Stimulated activated CD8-positive, alpha-beta memory T cell treated with anti-CD3 and anti-CD28 coated beads, Interleukin-15, amount 100 ng/mL, for 4 hours (primary cell): ENCODE measurements at places on chromosomes 3 and 15.

GRCh38 chr3:104604326-104605010 is 762.2 kb upstream of the ALCAM start:
- DNase-seq: no peak

DNA sequence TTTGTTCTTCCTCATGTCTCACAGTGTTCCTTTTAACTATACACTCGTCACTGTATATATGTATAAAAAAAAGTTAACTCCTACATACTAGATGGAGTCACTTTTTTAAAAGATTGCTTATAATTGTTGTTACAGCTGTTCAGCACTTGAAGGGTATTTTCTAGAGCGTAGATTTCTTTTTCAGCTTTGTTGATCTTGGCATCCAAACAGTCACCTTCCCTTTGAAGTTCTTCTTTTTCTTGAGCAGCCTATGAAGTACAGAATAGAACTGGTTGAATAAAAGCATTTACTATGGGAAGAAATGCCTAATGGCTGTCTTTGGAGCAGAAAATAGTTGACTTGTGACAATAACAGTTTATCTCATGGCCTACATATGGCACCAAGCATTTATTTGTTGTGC is 17.8 kb downstream of the TTC14 start:
- DNase-seq: no peak

DNA sequence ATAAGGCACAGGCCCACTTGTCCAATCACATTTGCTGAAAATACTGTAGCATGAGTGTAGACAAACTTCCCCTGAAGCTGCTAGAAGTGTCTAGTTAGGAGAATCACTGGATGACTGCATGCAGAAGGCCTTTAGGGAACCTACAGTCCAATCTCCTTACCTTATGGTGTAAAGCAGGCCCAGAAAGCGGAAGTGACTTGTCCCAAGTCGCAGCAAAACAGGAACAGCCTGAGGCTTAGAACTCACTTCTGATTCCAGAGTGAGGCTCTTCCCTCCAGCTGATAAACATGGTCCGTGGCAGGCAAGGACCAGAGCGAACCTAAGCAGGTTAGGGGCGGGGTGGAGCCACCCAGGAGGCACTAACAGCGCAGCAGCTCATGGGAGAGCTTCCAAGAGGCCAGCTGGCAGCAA is 2.5 kb downstream of the GRAMD2A start:
- DNase-seq: no peak

GRCh38 chr3:135503065-135503759 is 462.3 kb upstream of the PPP2R3A start:
- no peak for DNase-seq

- DNase-seq: no peak
Observed at GRCh38 chr15:59819092-59819491, 130.0 kb upstream of the BNIP2 start.

DNA sequence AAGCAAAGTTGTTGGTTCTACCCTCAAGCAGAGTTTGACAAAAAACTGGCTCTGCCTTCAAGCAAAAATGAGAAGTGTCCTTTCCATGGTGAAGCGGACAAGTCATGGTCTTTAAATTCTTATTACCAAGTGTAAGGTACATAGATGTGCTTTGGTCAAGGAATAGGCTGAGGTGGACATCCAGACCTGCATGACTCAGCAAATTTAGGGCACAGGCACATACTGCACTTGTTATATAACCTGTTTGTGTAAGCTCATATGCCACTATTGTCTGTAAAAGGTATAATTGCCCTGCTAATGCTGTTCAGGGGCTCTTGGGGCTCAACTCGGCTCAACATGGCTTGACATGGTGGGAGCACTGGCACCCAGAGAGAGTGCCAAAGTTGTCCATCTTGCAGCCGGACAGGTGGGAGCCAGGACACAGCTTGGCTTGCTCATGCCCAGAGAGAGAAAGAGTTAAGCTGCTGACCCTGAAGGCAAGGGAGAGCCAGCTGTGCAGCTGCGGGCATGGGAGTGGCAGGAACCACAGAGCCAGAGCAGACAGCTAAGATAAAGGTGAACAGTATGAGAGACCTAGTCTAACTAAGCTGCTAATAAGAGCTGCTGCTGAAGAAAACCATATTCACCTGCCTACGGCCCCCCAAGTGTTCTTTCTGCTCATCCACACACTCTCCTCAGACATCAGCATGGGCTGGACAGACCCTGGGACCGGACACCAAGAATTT is 17.7 kb downstream of the MCCC1 start:
- DNase-seq: no peak

GRCh38 chr3:97815149-97815917 is 6.5 kb upstream of the CRYBG3 start:
- DNase-seq: peak; percentile 4

DNA sequence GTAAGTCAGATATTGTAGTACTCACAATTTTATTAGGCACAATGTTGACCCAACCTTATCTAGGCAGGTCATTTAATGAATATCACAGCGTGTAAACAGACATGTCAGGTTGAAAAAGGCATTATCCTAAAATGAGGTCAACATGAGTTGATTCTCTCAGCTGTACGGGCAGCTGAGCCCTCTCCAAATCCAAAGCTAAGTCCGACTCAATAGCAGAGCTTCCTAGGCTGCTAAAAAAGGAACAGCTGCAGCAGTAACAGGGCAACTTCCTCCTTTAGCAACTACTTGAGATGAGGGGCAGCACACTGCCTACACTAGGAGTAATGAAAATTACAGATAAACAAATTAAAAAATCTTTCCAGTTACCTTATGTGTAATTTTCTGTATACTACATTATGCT is 189.2 kb downstream of the CADM2 start:
- no peak for DNase-seq

DNA sequence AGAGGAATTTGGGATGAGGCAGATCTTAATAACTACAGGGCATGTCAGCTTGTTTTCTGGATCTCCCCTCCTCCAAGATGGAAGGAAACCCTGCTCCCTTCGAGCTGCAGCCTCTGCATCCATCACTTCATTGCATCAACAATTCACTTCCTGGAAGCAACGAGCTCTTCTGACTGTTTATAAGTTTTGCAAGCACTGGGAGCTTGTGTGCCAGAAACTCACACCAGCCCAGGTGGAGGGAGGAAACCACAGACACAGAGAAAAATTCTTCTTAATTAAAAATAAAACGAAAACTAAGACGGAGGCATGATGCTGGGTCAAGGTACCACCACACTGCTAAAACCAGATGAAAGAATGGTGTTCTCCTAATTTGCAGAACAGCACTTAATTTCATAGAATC is 10.6 kb downstream of the LRIG1 start:
- no peak for DNase-seq
